Stimulated activated CD4-positive, alpha-beta T cell treated with anti-CD3 and anti-CD28 coated beads, Interleukin-15, amount 100 ng/mL, for 48 hours (primary cell): ENCODE measurements at places on chromosomes 1 and 21.

DNA sequence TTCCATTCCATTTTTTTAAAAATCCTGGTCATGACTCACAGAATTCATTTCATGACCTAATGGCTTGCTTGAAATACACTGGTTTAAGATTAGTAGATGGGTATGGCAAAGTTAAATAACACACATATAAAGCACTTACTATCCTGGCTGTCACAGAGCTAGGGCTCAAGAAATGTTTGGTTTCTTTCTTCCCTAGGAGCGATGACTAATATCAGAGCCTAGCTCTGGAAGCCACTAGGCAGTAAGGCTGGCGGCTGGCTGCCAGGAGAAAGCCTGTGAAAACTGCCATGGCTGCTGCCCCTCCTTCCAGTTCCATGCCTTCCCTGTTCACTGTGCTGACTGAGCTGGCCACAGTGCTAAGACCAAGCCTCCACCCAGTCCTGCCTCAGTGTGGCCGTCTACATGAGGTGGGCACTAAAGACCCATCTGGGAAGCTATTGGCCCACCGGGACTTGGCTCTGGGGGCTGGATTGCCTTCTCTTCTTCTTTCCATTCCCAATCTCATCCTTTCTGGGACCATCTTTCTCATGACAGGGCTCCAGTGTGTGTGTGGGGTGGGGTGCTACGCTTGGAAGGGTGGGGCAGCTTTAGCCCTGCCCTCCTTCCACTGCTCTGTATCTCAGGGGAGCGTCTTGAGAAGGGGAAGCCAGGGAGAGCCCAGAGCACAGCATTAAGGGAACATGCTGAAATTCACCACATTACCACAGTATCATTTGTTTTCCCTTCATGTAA lies 10.8 kb upstream of the ASCL5 start:
- no peak for DNase-seq

- no peak for DNase-seq
These were observed 3.7 kb downstream of the MRTO4 start for GRCh38 chr1:19255288-19255687.

DNA sequence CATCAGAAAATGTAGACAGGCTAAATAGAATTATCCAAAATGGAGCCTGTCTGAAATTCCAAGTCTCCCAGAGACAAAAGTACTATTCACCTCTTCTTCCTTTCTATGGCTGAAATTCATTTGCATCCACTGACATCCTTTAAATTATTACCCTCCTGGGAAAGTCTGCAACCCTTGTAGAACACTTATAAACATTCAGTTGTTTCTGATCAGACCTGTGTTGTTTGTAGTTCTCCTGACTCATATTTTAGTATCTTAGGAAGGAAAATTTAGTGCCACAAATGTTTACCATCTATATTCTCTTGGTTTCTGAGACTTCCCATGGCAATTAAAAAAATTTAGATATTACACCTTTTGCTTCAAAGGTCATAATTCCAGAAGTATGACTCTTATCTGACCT lies 69.6 kb upstream of the C1orf105 start:
- no peak for DNase-seq

GRCh38 chr1:244314921-244315559 lies 136.7 kb downstream of the ADSS2 start:
- DNase-seq, result no peak

GRCh38 chr1:181040284-181040865 lies 6.6 kb downstream of the MR1 start:
- no peak for DNase-seq

DNA sequence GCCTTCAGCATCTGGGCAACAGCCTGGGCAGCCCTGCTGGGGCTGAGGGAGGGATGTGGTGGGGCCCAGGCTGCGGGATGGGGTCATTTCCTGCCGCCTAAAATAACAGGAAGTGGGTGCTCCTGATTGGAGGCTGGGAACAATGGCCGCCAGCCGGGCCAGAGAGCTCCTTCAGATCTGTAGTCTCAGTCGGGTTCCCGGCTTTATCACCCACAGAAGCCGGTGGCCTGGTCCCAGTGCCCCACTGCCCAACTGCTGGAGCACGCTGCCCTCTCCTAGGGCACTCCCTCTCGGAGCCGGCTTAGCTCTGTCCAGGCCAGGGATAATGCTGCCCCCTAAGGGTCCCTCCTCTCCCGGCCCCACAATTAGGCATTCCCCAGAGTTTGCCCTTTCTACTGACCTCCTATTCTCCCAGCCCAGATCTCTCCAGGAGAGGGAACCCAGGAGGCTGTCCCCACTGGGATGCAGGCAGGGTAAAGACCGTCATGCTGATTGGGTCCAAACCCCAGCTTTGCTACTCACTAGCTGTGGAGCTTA lies 5.1 kb downstream of the MAP7D1 start:
- peak; percentile 57 for DNase-seq

- no peak for DNase-seq
These were observed 465.7 kb downstream of the PLPP3 start for GRCh38 chr1:56113679-56114078.

GRCh38 chr1:165053351-165053750 lies 303.2 kb downstream of the LMX1A start:
- DNase-seq, result no peak

DNA sequence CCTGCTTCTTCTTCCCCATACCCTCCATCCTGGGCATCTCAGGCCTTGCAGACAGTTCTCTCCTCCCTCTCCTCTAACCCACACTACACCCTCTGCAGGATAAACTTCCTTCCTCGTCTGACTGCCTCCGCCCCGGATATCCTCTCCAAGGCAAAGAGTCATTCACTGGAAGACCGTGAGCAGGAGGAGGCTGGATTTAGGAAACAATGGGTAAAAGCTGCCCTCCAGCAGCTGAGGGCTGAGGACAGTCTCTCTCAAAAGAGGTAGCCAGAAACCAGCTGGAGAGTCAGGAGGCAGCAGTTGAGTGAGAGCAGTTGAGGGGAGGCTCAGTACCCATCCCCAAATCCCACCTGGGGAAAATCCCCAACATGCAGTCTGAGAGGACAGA lies 1.4 kb downstream of the CSRP1 start:
- DNase-seq, result no peak

GRCh38 chr1:201656311-201657032 lies 117.5 kb downstream of the NAV1 start:
- no peak for DNase-seq

DNA sequence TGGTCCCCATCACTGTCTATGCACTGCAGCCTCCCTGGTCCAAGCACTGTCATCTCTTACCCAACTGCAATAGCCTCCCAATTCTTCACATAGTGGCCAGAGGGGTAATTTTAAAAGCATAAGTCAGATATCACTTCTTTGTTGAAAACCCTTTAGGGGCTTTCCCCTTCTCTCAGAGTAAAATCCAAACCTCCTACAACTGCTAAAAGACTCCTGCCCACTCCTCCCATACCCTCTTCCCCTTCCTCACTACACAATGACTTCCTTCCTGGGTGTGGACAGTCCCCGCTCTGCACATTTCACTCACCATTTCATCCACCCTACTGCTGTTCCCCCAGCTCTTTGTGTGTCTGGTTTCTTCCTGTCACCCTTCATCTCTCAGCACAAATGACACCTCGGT lies 8.3 kb downstream of the MCOLN2 start:
- DNase-seq, result no peak

GRCh38 chr1:16026723-16027484 lies 5.1 kb downstream of the CLCNKA start:
- DNase-seq, result peak; percentile 35

DNA sequence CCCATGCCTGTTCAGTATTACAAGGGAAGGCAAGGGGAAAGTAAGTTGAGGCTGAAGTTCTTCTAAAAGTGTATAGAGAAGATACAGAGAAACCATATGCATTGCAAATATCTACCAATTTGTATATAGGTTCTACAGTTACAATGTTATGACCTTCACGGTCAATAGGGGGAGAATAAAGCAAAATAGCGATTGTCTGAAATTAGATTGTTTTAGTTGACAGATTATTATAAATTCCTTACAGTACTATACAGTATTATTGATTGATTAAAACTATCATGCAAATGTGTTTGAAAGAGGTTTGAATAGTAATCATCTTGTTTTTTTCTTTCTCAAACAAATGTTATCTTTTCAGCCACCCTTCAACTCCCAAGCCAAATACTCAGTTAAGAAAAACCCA lies 13.7 kb upstream of the BRINP3 start:
- no peak for DNase-seq

- DNase-seq, result no peak
These were observed 34.0 kb upstream of the EDN2 start for GRCh38 chr1:41518471-41518870.

DNA sequence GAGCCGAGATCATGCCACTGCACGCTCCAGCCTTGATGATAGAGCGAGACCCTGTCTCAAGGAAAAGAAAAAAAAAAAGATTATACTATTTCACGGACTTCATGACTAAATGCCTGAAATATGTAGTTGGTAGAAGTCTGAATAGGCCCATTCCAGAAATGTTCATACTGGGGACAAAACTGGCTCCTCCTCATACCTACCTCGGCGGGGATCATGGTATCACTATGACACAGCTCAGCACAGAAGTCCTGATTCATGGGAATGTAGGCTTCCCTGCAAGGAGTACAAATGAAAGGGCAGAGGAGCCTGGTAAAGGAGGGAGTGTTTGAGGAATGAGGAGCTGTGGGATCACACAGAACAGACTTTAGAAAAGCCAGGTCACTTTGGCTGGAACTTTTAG lies 5.0 kb downstream of the SPATA46 start:
- no peak for DNase-seq

GRCh38 chr1:71711456-71711855 lies 570.9 kb downstream of the NEGR1 start:
- no peak for DNase-seq

- no peak for DNase-seq
These were observed 805 bp downstream of the NRIP1 start for GRCh38 chr21:15063814-15064575.

DNA sequence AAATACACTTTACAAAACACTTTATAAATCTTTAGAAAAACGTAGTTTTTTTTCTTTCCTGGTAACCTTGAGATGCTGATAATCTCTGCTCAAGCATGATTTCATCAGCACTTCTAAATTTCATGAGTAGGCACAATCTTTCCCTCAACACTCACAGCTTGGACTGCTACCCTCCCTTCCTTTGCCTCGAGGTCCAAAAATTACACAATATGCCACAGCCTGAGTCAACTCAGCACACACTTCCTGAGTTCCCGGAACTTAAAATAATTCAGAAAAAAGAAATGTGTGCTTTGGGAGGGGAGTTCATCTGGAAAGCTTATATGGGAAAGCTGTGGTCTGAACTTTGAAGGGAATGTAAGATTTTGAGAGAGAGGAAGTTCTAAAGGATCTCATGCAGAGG lies 5.9 kb downstream of the CLCA2 start:
- DNase-seq, result peak; percentile 3

GRCh38 chr1:29197590-29197924 lies 15.9 kb upstream of the SRSF4 start:
- DNase-seq, result peak; percentile 11

GRCh38 chr1:41314376-41315145 lies 46.7 kb upstream of the FOXO6 start:
- no peak for DNase-seq

DNA sequence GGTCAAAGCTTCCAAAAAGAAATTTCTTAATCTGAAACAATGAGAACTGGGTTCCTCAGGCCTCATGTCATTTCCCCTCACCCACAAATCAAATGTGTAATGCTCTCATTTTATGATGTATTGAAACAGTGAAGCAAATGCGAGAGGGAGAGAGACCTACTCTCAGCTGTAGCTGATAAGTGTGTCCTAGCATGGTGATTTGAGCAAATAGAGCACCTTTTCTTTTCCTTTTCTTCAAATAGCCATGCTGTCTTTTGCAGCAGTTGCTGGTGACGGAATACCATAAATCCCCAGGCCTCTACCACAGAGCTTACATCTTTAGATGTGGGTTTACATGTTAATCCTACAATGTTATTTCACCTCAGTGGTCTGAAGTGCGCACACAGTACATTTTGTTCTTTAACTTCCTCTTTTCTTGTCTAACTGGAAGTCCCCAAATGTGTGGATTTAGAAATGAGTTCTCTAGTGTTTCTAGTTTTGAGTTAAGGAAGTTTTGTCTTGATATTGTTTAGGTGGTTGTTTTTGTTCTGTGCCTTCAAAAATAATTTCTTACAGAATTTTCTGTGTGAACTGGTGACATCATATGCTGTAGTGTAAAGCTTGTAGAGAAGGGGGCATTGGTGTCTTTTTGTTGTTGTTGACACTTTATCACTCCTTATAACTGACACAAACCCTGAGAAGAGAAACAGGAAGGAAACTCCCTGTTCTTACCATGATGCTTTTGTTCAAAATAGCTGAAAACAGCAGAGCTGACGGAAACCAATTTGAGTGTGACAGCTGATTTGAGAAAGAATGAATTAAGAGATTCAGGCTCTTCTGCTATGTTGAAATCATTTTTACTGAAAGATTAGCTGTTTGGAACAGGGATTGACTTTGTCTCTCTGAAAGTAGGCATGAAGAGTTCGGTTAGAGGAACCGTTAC lies 12.2 kb downstream of the SMAP2 start:
- no peak for DNase-seq

DNA sequence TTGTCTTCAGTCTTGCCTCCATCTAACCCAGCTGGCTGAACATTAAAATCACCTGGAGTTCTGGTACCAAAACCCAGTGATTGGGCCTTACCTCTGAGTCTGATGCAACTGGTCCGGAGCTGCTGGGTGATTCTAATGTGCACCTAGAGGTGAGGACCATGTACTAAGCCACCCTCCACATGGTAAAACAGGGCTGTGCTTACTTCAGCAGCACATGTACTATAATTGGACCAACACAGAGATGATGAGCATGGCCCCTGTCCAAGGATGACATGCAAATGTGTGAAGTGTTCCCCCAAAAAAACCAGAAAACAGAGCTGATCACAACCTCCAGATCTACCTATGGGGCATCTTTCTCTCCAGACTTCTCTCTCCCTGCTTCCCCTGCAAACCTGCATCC lies 37.0 kb downstream of the ELK4 start:
- DNase-seq, result no peak

GRCh38 chr1:156281693-156282478 lies 739 bp downstream of the SMG5 start:
- DNase-seq, result no peak

- DNase-seq, result no peak
These were observed 9.3 kb upstream of the CACYBP start for GRCh38 chr1:174990382-174990999.

DNA sequence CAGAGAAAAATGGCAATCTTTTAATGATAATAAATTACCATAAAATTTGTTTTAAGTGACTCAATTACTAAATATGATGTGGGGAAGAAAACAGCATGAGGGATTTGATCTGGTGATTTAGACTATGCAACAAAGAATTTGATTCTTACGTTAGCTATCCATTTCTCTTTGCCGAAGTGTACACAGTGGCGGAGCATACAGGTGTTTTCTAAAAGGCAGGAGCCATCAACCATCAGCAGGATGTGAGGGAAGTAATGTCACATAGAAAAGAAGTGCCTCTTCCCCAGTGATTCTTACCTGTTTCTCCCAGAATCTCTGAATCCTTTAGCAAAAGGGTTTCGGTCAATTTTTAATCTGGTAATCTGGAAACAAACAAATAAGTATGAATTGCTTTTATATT lies 74.3 kb downstream of the TBX15 start:
- no peak for DNase-seq

DNA sequence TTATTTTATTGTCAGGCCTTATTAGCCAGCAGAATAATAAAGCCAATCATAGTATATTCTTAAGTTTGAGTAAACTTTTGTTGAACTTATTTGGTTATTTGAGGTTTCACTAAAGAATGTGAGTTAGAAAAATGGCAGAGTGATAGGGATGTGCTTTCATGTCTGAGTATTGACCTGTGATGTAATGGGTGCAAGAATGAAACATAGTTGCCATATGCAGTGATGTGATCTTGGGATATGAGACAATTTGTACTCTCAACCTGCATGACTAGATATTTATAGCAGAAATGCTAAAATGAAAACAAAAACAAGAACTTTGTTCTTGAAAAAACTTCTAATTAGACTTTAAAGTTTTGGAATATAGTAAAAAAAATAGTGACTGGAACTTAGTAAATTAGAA lies 97.9 kb downstream of the DISP1 start:
- no peak for DNase-seq
